Foreskin keratinocyte (primary cell): ENCODE measurements at places on chromosomes 7 and 10. TPM values are rescaled to one million over a fixed set of nuclear protein-coding genes. Genes with fewer than 3 reads are reported as not detected.

- no peak for DNase-seq
These were observed 598.5 kb downstream of the SDK1 start for GRCh38 chr7:3899559-3899991.

DNA sequence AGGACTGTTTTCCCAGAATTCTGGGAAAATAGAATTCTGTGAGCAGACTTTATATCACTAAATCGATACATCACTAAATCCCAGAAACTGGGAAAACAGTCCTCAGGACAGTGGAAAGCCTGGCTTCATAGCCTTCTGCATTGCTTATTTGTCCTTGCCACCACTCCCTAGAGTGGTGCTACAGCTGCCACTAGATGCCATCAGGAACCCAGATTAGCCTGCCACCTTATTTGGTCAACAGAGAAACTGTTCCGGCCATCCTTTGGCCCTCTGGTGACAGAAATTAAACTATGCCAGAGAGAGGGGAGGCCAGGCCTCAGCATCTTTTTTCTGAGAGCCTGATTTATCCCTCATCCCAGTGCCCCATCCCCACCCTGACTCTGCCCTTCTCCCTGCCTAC, 19.6 kb upstream of the NFKB2 start:
- no peak for DNase-seq

DNA sequence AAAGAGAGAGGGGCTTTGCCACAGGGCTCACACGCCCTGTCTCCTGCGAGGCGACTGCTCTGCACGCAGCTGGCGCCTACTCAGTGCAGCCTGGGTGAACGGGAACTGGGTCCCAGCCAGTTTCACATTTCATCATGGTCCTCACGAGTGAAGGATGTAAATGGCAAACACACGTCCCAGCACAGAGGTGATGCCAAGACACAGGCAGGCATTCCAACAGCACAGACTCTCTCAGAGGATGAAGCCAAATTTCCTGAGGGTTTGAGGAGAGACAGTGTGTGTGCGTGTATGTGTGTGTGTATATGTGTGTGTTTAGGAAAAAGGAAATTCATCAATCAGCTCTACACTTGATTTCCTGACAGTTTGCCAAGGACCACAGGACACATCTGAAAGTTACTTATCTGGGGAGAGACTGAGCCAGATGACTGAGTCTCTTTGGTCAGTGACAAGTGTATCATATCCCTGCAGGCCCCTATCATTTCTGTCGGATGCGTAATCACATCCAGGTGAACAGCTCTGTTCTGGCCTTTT, 53.9 kb downstream of the CHST15 start:
- no peak for DNase-seq

Gene ELAPOR2
- polyA plus RNA-seq, result 0.73 and 1.3 TPM in 2 replicates

Gene KCNMA1
- 4.3 TPM in 2 replicates for polyA plus RNA-seq

Gene PRXL2A
- polyA plus RNA-seq, result 35.0 and 58.5 TPM in 2 replicates
